ENCODE measurements at places on chromosomes 6 and 20. TPM values are rescaled to one million over a fixed set of nuclear protein-coding genes. Genes with fewer than 3 reads are reported as not detected.

DNA sequence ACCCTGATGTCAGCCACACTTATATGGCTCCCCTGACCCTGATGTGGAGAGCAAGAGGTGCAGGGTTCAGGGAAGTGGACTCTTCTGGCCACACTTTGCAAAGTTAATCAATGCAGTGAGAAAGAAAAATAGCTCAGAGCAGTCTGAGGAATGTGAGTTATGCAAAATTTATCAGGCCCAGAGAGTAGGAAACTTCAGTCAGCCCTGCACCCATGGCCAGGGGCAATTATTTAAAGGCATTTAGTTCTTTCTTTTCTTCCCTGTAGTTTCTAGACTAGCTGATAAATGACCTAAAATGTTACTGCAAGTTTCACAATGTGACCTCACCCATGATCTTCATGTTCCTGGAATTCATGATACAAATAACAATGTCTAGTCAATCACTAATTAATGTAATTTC, 143.7 kb upstream of the GGTLC1 start:
- no peak for DNase-seq
- no peaks in the 10 kb centered on the region for H3K27me3 ChIP-seq

- no peaks in the 10 kb centered on the region for H3K36me3 ChIP-seq
- H3K4me1 ChIP-seq = no peaks in the 10 kb centered on the region
- no peak overlapping the region for H3K27ac ChIP-seq
- H3K27me3 ChIP-seq = no peaks in the 10 kb centered on the region
These were observed 24.8 kb downstream of the SUN5 start for GRCh38 chr20:32979201-32979998.

DNA sequence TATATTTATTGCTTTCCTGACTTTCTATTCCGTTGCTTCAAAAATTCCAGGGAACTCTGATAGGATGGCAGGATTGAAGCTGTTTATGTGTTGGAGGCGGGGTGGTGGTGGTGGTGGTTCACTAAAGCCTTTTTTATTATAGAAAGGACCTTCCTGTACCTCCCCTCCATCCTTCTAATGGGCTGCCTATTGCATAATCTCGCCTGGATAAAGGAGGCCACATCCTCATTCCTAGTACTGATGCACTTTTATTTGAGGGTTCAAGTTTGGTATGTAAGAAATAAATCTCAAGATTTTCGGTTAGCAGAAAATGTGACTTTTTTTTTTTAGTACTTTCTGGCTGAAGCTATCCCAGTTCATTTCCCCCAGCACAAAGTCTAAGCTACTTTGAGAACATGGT, 18.7 kb upstream of the CTAGE9 start:
- no peaks in the 10 kb centered on the region for H3K4me1 ChIP-seq
- H3K36me3 ChIP-seq = no peaks in the 10 kb centered on the region
- no peaks in the 10 kb centered on the region for H3K27me3 ChIP-seq
- H3K4me3 ChIP-seq = no peak overlapping the region
- DNase-seq = no peak

GRM1 gene
- total RNA-seq = 0.13 TPM

LBP gene
- 7.8 TPM for total RNA-seq

- H3K36me3 ChIP-seq = no peaks in the 10 kb centered on the region
- DNase-seq = no peak
- no peak overlapping the region for H3K27ac ChIP-seq
- H3K4me1 ChIP-seq = peaks cover 4% of the 10 kb centered on the region
These were observed 73.1 kb downstream of the HIVEP2 start for GRCh38 chr6:142871910-142872331.

CRIP3 gene
- 2.2 TPM for total RNA-seq

DNA sequence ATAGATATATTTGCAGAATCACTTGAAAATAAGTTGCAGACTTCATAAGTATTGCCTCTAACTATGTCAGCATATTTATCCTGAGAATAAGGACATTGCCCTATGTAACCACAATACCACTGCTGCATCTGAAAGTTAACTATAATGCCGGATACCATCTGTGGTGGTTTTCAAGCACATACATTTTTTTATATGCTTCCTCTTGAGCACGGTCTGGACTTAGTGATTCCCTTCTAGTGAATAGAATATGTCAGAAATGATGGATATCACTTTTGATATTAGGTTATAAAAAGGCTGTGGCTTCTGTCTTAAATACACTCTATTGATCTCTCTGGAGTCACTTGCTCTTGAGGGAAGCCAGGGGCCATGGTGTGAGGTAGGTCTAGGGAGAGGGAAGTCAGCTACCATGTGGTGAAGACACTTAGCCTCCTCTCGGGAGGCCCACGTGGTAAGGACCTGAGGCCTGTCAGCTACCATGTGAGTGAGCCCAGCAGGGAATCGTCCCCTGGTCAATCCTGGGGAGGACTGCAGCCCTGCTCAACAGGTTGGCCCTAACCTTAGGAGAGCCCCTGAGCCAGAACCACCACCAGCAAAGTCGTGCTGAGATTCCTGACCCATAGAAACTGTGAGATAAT, 57.5 kb downstream of the CCDC170 start:
- no peak for DNase-seq
- H3K4me3 ChIP-seq = no peak overlapping the region
- H3K27ac ChIP-seq = no peak overlapping the region
- H3K27me3 ChIP-seq = no peaks in the 10 kb centered on the region

C2 gene
- 46.6 TPM for total RNA-seq

- DNase-seq = peak; percentile 92
- H3K4me3 ChIP-seq = no peak overlapping the region
- no peaks in the 10 kb centered on the region for H3K4me1 ChIP-seq
These were observed 6.8 kb upstream of the MAPK13 start for GRCh38 chr6:36123270-36124139.

DNA sequence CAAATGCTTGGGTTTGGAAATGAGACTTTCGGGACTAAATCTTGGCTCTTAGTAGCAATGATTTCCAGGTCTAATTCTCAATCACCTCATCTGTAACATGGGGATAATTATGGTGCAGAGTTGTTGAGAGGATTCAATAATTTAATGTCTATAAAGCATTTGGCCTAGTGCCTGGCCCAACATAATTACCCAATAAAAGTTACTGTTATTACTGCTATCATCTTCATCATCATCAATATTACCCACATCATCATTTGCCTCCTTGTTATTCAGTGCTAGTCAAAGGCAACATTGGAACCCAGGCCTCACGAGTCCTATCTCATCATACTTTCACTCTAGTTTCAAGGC, 34.5 kb upstream of the RSPO3 start:
- DNase-seq = no peak
- no peaks in the 10 kb centered on the region for H3K27me3 ChIP-seq

DNA sequence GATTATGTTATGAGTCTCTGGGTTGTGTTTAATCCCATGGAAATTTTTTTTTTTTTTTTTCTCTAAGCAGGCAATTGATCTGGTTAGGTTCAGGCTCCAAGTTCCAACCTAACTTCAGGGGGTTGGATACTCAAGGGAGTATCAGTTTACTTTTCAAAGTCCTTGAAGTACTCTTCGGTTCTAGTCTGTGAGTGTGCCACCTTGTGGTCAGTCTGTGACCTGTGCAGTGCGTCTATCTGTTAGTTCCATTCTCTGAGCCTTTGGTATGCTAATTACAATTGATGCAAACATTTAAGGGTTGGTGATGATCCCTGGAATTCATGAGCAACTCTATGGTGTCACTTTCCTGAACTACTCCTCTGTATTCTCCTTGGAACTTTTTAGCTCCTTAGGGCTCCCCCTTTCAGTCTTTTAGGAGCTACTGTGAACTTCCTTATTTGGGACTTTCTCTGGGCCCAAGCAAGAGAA, 342.0 kb downstream of the SOX4 start:
- H3K4me3 ChIP-seq = no peak overlapping the region
- H3K27me3 ChIP-seq = no peaks in the 10 kb centered on the region
- DNase-seq = no peak
